Stomach (tissue), 19 donors: ENCODE measurements at places on chromosomes 1 and 21. TPM values are rescaled to one million over a fixed set of nuclear protein-coding genes. Genes with fewer than 3 reads are reported as not detected.
A peak's percentile ranks its signal among the peaks of the same experiment; 100 is the strongest.

The LCE1A gene
- not detected for total RNA-seq

The UROD gene
- total RNA-seq, result 13.4 TPM

DNA sequence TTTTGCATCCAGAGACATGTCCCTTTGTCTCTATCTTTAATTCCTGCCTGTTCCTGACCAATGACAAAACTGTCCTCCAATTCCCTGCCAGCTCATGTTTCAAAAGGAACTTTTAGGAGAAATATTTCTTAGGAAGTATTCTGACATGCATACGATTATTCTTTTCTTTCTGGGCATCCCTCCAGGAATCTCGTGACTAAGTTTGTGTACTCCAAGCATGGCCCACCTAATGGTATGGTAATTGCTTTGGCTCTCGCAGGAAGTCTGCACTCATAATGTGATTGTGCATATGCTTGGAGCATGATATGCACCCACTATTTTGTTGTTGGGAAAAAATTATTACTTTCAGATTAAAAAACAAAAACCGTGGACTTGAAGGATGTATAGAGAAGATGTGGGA lies 256.4 kb downstream of the PRDM2 start:
- H3K27me3 ChIP-seq, result no peaks in the 10 kb centered on the region
- no peaks in the 10 kb centered on the region for H3K4me1 ChIP-seq
- no peak overlapping the region for H3K27ac ChIP-seq
- peak; percentile 29 for DNase-seq
- no peak overlapping the region for H3K4me3 ChIP-seq

- H3K27ac ChIP-seq, result no peak overlapping the region
- no peaks in the 10 kb centered on the region for H3K27me3 ChIP-seq
These were observed 133.7 kb downstream of the PTPRU start for GRCh38 chr1:29370067-29370466.
